ENCODE measurements at places on chromosomes 6 and 20.

DNA sequence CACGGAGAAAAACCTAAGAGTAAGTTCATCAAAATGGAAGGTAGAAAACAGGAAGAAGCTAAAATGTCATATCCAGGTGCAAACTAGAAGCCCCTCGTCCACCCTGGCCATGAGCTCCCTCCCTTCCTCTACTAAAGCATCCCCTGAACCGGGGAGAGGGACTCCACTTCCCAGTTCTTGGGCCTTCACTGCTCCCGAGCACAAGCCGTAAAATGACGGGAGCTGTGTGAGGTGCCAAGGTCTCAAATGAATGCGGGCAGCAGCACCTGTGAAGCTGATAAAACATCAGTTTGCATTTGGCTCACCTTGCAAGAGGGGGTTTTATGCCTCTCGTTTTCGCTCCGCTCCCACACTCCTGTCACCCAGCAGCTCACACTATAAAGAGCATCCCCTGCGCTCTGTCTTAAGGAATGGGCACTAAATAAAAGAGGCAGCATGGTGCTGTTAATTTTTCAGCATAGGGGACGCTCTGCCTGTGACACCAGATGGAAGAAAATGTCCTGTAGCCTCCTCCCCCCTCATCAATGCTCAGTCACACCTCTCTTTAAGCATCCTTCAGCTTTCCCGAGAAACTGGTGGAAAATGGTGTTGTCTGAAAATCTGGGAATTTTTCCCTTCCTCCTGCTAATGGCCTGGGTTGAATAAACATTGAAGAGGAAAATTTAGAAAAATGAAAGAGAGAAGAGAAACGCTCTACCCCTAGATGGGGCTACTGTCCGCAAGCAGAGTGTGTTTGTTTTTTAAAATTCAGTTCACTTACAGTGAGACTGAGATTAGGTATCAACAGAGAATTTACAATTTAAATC, 563.0 kb upstream of the AGPAT4 start:
- DNase-seq: peak; percentile 6

GRCh38 chr6:109722011-109722410, 30.9 kb downstream of the FIG4 start:
- DNase-seq: no peak

GRCh38 chr6:131258816-131259476, 123.7 kb downstream of the AKAP7 start:
- no peak for DNase-seq

DNA sequence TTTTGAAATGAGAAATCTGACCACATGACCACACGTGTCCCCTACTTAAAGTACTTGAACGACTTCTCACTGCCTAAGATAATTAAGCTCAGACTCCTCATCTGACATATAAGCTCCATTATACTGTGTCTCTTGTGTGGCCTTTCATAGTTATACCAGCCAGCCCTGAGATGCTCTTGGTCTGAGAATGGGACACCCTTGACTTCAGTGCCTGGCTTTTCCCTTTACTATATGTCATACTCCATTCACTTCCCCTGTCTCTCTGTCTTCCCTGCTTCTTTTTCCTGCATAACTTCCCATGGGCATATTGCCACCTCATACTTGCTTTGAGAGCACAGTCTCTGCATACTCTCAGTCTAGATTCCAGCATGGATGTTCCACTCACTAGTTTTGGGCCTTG, 53.4 kb upstream of the TINAG start:
- DNase-seq: no peak
